ENCODE measurements at places on chromosomes 6 and 20.

DNA sequence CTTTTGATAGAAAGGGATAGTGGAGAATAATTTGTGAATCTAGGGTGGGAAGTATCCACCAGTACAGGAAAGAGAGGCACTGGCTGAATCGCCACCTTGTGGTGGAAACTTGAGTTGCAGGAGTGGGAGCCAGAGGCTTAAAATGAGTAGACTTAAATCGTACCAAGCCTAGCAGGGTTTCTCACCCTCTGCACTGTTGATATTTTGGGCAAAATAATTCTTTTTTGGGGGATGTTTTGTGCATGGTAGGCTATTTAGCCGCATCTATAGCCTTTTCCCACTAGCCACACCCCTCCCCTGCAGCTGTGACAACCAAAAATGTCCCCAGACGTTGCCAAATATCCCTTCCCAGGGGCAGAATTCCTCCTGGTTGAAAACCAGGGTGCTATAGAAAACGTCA, 119.1 kb downstream of the DHX35 start:
- DNase-seq = peak; percentile 82

DNA sequence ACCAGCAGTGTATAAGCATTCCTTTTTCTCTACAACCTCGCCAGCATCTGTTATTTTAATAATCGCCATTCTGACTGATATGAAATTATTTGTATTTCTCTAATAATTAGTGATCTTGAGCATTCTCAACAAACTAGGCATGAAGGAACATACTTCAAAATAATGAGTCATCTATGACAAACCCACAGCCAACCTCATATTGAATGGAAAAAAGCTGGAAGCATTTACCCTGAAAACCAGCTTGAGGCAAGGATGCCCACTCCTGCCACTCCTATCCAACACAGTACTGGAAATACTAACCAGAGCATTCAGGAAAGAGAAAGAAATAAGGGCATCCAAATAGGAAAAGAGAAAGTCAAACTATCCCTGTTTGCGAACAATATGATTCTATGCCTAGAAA, 390.6 kb upstream of the ID4 start:
- DNase-seq = no peak

- no peak for DNase-seq
These were observed 774 bp upstream of the SFT2D1 start for GRCh38 chr6:166343150-166343487.

DNA sequence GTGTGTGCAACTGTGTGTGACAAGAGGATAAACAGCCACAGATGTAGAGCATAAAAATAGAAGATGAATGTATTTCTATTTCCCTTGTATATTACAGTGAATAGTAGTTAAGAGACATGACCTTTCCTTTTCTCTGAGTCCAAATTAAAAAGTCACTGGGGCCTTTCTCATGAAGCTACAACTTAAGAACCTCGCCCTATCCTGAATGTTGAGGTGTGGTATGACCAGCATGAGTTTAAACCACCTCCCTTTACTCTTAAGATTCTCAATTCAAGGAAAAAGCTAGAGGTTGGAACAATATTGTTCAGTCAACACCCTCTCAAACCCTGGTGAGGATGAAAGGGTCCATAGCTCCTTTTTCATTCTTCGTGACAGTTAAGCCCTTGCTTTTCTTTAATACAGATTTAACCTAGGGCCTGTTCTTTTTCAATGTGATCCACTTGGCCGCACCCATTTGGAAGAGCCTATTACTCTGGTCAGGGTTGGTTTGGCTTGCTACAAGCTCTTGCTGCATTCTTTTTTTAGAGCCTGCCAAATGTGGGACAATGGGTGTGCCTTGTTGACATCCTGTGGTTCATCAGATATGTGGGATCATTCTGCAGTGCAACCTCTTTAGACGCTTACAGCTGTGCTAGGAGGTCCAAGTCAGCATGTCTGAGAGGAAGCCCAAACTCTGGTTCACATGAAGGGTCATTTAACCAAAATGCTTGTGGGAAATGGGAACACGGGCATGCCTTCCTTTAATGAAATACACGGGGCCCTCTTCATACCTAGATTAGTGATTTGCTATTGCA, 290.0 kb downstream of the HAO1 start:
- no peak for DNase-seq

GRCh38 chr6:17835784-17836183, 129.1 kb upstream of the NUP153 start:
- no peak for DNase-seq

GRCh38 chr6:107550241-107550840, 60.4 kb downstream of the SOBP start:
- DNase-seq = no peak

- no peak for DNase-seq
These were observed 31.9 kb downstream of the FOXO3 start for GRCh38 chr6:108592371-108593337.

DNA sequence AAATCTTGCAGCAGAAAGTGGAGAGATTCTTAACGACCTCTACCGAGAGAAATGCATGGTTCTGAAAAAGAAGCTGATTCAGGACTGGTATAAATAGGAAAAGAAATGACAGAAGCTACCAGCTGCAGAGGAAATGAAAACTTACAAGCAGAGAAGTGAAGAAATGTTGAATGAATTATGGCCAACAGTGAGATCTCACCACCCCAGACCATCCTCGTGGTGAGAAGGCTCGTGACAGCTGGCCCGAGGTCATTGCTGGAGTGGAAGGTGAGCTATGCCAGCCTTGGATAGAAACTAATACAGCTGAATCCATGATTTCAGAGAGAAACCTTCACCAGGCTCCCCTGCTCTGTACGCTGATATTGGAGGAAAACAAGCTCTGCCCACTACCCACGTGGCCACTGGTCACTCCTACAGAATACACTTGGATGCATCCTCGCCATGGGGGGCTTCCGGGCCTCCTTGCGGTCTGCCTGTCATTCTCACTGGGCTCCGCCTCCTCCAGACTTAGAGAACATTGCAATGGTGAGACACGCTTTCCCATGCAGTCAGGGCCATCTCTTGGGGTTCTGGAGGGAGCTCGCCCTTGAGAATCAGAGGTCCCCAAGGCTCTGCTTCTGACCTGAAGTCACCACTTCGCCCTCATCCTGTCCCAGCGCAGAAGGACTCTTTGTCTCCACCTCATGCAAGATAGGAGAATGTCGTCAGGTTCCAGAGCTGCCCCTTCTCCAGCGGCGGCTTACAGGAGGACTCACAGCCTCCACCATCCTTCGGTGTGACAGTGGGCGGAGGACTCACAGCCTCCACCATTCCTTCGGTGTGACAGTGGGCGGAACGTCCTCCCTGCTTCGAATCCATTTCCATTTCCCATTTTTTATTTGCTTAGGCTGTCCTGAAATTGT, 10.6 kb upstream of the TUBB2B start:
- DNase-seq = peak; percentile 87

DNA sequence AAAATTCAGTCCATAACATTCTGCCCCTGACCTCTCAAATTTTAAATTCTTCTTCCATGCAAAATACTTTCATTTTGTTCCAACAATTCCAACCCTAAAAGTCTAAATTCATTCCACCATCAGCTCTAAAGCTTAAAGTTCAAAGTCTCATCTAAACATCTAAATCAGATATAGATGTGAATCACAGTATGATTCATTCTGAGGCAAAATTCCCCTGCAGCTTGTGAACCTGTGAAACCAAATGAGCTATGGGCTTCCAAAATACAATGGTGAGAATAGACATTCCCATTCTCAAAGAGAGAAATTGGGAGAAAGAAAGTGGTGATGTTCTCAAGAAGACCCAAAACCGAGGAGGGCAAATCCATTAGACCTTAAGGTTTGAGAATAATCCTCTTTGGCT, 309.8 kb downstream of the HIVEP2 start:
- no peak for DNase-seq

GRCh38 chr20:54344832-54345231, 130.6 kb upstream of the DOK5 start:
- DNase-seq = no peak

GRCh38 chr6:159074120-159074684, 29.4 kb upstream of the TAGAP start:
- no peak for DNase-seq

DNA sequence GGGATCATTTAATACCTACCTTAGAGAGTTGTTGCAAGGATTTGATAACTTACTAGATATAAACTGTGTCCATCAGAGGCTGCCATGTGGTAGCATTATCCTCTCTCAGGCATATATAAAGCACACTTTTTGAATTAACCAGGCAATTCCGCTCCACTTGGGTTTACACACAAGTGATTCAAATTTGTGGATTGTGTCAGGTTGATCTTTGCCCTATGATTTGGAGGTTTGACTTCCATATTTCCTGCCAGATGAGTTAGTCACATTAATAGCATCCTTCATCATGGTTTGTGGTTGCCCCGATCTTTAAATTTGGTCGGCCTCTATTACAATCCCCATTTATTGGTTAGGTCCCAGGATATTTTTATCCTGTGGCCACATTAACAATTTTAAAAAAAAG, 44.8 kb upstream of the CTAGE9 start:
- no peak for DNase-seq

- DNase-seq = no peak
These were observed 10.6 kb upstream of the PROKR2 start for GRCh38 chr20:5327356-5327755.

GRCh38 chr6:85460921-85461797, 11.3 kb downstream of the NT5E start:
- DNase-seq = no peak

DNA sequence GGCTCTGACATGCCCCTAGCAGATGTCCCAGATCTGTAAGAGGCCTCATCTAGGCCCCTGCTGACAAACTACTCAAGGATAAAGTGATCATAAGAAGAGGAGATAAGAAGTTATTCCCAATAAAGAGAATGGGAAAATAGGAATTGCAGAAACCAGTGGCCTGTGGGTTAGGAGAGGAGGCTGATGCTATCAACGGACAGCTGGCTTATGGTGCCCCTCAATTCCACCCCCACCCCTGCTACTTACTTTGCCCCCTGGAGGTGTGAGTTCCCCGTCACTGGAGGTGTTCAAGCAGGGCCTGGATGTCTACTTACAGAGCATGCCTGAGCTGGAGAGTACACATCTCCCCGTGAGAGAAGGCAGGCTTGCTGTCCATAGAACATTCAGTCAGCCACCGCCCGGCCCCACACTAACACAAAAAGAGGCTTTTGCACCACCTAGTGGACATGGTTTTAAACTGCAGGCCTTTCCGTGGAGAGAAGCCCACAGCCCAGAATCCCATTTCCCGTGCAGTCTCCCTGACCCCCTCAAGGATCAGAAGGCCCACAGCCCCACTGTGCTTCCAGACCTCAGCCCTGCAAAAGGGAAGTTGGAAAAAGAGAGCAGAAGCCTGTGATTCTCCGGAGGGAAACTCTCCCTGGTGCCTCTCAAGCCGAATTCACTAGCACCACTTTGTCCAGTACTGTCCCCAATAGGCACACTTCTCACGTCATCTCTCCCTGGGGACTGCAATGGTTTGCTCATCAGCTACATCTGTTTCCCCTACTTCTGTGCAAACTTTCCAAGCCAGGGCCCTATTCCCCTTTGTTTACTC, 23.8 kb upstream of the BNIP5 start:
- peak; percentile 78 for DNase-seq

DNA sequence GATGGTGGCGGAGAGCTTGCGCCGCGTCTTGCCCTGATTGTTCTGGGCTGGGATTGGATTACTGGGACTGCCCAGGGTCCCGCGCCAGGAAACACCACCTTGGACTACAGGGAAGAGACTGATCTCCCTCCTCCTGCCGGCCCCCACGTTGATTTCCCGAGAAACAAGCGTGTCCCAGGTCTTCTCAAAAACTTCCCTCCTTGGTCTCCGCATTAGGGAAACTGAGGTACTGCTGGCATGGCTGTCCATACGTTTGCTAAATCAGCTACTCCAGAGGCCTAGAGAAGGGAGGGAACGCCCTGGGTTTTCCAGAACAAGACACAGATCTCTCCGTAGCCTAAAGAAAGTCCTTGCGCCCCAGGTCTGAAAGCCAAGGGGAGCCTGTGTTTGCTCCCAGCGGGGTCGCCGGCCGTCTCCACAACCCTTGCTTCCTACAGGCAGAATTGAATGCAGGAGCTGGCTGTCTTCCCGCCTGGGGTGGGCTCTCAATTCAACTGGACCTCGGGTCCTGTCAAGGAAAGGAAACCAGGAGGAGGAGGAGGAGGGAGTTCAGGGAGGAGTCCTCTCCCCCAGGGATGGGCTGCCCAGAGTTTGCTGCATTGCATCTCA, 29.2 kb downstream of the TFAP2A start:
- no peak for DNase-seq

DNA sequence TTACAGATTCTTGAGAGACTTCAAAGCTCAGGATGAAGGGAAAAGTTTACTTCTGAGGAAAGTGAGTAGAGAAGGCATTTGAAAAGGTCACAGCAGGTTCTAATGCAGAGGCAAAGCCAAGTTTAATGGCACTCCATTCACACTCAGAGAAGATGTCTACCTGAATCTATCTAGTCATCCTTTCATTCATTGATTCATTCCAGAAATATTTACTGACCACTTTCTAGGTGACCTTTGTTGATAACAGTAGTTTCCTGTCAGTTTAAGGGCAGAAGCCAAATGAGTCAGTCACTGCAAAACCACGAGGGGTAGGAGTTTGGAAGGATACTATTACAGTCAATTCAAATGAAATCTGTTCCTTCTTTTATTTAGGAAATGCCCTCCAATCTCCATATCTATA, 30.8 kb downstream of the FBXO5 start:
- no peak for DNase-seq

DNA sequence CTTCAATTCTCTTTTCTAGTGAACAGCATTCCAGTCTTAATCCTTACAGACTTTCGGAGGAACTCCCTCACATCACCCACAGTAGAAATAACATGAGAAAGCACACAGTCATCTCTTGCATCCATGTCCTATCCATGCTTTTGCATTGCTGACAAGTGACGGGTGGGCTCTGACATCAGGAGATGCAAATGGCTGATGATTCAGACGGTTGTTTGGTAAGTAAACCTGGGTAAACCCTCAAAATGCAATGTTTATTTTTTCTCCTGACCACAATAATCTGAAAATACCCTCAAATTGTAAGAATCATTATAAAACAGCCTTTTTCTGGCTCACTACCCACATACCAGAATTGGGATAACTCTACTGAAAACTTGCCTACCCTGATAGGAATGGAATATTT, 792.0 kb downstream of the MAFB start:
- no peak for DNase-seq

DNA sequence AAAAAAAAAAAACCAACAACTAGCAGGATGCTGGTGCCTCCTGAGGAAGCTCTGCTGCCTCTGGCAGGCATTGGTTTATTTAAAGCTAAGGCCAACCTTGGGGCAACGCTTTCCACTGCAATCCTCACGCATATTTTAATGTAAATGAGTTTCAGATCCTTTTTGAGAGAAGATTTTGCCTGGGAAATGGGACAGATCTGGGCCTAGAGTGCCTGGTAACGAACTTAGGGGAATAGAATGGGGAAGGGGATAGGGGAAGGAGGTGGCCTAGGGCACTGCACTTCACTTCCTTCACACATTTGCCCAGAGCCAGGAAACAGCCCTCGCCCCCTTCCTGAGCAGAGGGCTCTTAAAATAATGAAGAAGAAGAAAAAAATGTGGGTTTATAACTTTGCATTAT, 132.7 kb upstream of the TMEM170B start:
- no peak for DNase-seq

GRCh38 chr6:42032366-42032765, 18.0 kb upstream of the TAF8 start:
- DNase-seq = no peak
